Epithelial cell of proximal tubule (primary cell): ENCODE measurements at places on chromosomes 5 and 9. TPM values are rescaled to one million over a fixed set of nuclear protein-coding genes. Genes with fewer than 3 reads are reported as not detected.

NR5A1 gene
- not detected in 2 replicates for total RNA-seq

RBM22 gene
- 33.2 and 35.6 TPM in 2 replicates for total RNA-seq

EHMT1 gene
- total RNA-seq = 40.8 and 73.1 TPM in 2 replicates

ZNF189 gene
- 6.0 and 8.2 TPM in 2 replicates for total RNA-seq

SPATA31A7 gene
- not detected in 2 replicates for total RNA-seq

SQSTM1 gene
- 233 and 275 TPM in 2 replicates for total RNA-seq

IFNK gene
- total RNA-seq = not detected in 2 replicates
